Activated T-helper 9 cell treated with anti-CD3 and anti-CD28 coated beads, Interleukin-2, amount 50 U/mL, for 16 hours (primary cell): ENCODE measurements at places on chromosomes 11 and 22.

DNA sequence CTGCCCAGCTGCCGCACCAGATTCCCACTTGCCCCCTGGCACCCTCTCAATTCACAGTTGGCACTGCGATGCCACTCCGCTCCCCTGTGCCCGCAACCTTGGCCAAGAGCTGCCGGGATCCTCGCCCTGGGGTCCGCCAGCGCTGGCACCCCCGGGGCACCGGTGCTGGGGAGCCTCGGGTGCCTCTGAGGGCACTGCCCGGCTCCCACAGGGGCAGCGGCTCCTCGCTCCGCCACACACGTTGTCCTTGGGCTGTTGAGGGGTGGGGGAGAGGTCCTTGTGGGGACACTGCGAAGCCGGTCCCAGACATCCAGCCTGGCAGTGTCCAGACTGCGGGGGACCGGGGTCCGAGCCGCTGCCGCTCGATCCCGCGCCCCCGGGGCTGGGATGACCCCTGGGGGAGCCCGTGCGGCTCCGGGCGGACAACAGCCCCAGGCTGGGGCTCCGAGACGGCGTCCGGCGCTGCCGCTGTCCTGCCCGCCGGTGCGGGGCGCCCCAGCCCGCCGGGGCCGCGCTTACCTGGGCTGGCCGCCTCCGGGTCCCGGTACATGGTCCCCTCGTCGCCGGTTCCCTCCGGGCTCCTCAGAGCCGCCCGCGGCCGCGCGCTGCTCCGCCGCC lies 496 bp downstream of the SYT7 start:
- no peak for DNase-seq

- DNase-seq, result no peak
These were observed 181.1 kb upstream of the SESN3 start for GRCh38 chr11:95412074-95412473.

GRCh38 chr11:66725647-66726046 lies 3.4 kb downstream of the SPTBN2 start:
- no peak for DNase-seq

GRCh38 chr22:38964989-38965388 lies 7.6 kb downstream of the APOBEC3A start:
- DNase-seq, result no peak

GRCh38 chr11:128660947-128661346 lies 32.9 kb upstream of the FLI1 start:
- no peak for DNase-seq

- DNase-seq, result no peak
These were observed 10.4 kb downstream of the SPATA19 start for GRCh38 chr11:133834682-133835592.

DNA sequence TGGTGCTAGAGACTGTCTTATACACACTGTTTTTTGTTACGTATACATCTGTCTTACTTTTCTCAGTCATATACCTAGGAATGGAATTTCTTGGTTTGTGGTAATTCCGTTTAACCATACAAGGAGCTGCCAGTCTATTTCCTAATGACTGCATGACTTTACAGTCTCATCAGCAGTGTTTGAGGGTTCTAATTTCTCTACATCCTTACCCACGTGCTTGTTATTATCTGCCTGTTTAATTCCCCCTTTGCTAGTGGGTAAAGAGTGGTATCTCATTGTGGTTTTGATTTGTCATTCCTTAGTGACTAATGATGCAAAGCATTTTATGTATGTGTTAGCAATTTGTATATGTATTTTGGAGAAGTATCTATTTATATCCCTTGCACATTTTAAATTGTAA lies 1008.0 kb downstream of the FAM181B start:
- DNase-seq, result no peak

GRCh38 chr11:61352038-61352437 lies 9.6 kb downstream of the CYB561A3 start:
- no peak for DNase-seq

GRCh38 chr11:36213393-36213840 lies 75.8 kb downstream of the COMMD9 start:
- DNase-seq, result no peak

GRCh38 chr11:72229336-72229924 lies 4.9 kb downstream of the INPPL1 start:
- no peak for DNase-seq

- DNase-seq, result no peak
These were observed 2.9 kb upstream of the HTATIP2 start for GRCh38 chr11:20360650-20361049.

DNA sequence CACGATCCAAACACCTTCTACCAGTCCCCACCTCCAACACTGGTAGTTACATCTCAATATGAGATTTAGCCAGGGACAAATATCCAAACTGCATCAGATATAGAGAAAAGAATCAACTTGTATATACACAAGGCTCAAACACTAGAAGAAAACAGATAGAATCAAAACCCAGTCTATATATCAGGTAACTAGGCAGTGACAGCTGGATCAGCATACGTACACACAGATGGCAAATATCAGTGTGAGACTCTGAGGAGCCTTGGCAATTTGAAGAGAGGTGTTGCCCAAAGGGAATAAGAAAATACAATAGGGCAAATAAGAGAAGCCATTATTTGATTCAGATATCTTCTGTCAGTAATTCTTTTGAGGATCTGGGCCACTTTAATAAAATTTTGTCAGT lies 951.3 kb upstream of the CHORDC1 start:
- no peak for DNase-seq

- no peak for DNase-seq
These were observed 1.0 kb downstream of the MALAT1 start for GRCh38 chr11:65499713-65500386.

- DNase-seq, result no peak
These were observed 327.4 kb downstream of the MN1 start for GRCh38 chr22:27474112-27474571.

DNA sequence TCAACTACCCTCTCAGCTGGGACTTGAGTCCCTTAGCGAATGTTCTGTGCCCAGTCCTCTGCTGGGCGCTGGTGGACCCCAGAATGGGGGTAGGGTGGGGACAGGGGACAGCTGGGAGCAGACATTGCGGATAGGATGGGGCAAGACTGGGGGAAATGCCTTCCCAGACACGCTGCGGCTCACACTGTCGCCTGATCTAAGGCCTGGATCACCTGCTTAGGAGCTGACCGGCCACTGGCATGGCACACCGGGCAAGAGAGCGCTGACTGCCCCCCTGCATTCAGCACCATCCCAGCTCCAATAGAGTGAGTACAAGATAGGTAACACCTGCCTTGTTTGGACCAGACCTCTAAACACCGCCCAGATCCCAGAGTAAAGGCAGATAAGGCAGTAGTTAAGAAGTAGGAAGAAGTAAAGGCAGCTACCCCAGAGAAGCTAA lies 1.4 kb downstream of the ARVCF start:
- no peak for DNase-seq

- DNase-seq, result no peak
These were observed 326.6 kb downstream of the MN1 start for GRCh38 chr22:27474711-27475547.

GRCh38 chr22:31654408-31654807 lies 7.6 kb downstream of the PISD start:
- DNase-seq, result no peak

DNA sequence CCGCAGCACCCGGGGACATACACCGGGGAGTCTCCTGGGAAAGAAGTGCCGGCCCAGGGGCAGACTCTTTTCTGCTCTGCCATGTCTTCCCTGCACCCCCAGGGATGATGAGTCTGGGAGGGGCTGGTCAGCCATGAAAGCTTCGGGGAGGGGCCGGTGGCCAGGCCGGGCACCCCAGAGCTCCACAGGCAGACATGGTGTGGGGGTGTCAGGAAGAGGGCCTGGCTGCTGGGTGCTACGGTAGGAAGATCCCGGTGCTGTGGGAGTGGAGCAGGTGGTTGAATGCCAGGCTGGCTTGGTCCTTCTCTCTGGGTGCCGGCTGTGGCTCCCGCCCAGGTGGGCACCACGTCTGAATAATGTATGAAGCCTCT lies 17.4 kb downstream of the LSP1 start:
- no peak for DNase-seq

DNA sequence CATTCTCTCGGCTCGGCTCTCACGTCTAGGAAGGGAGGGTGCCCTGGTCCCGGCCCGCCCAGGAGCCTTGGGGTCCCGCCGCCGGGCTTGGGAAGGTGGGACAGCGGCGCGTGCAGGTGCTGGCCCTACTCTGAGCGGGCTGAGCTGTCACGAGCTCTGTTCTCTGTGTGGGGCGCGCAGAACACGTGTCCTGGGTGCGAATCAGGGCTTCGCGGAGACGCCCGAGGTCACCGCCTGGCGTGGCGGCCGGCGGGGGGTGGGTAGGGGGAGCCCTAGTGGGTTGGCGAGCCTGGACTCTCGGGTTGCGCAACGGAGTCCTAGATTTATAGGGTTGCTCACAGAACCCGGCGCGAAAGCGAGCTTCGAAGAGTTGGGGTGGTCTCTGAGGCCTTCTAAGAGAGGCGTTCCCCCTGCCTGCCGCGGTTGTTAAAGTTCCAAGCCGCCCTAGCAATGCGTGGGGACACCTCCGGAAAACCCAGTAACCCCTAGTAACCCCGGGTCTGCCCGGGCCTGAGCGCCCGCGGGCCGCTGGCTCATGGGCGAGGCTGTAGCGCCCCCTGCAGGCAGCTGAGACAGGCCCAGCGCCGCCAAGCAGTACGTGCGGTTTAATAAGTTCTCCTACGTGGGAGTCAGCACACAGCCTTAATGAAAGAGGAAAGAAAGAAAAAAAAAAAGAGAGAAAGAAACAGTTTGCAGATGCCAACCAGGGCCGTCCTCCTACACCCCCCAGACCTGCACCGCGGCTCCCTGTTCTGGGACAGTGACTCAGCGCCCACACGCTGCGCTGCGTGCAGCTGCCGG lies 2.7 kb downstream of the ADM start:
- DNase-seq, result peak; percentile 81

GRCh38 chr11:65416341-65416824 lies 6.2 kb upstream of the NEAT1 start:
- DNase-seq, result peak; percentile 89

DNA sequence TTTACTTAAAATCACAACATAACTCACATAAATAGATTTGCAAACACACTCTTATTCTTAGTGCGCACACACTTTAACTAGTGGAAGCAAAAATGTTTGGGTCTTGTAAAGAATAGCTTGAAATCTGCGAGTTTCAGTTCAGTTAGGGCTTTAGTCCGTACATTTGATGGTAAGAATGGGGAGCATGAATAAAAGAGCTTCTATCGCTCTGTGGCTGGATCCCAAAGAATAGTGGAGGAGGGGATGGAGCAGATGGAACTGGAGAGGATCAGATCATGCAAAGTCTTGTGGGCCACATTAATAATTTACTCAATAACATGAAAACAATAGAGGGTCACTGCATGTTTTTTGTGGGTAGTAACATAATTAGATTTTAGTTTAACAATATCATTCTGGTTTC lies 44.3 kb downstream of the DNHD1 start:
- no peak for DNase-seq

GRCh38 chr11:124199702-124200101 lies 16.6 kb downstream of the OR10D3 start:
- no peak for DNase-seq

DNA sequence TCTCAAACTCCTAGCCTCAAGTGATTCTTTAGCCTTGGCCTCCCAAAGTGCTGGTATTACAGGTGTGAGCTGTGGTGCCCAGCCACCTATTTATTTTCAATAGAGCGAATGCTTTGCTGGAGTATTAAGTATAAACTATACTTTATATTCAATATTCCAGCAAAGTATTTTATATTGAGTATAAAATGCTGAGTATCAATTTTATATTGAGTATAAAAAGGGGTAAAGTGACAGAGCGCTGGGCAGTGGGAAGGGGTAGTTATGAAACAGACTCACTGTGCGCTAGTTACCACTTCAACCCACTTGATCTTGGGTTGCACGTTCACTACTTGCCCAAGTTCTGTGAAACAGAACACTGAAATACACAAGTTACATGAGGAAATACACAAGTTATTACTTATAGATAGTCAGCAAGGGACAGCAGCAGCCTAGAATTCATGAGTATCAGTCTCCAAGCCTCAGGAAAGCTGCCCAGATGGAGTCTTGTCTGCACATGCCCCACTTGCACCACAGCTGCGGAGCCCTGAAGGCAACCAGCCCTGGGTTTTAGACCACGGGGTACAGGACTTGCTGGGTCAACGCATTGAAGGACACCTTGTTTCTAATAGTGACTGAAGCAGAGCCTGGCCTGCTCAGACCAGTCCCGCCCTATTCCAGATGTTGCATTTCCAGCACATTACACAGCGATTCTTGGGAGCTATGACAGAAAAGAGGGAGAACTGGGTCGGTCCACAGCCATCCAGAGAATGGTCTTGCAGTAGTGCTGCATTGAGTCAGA lies 51.6 kb upstream of the SYT13 start:
- no peak for DNase-seq

GRCh38 chr11:34332524-34332923 lies 25.3 kb downstream of the ABTB2 start:
- DNase-seq, result no peak

GRCh38 chr22:33303099-33303498 lies 244.9 kb upstream of the SYN3 start:
- DNase-seq, result no peak

GRCh38 chr11:126194121-126194543 lies 17.3 kb downstream of the RPUSD4 start:
- DNase-seq, result no peak

DNA sequence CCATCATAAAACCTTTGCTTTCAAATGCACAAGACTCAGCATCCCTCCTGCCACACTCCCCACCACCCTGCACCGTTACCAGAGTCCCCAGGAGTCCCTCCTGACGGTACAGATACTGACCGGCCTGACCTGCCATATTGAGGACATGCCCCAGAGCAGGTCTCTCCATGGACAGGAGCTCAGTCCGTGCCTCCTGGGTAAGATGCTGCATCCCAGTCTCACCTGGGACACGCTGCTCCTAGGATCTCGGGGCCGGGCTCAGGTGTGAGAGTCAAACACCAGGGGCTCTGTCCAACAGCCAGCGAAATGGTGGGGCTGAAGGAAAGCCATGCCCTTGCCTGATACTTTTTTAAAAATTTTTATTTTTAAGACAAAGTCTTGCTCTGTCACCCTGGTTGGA lies 328.3 kb downstream of the SHANK2 start:
- no peak for DNase-seq

- DNase-seq, result no peak
These were observed 42.2 kb downstream of the PDE2A start for GRCh38 chr11:72631806-72632731.

DNA sequence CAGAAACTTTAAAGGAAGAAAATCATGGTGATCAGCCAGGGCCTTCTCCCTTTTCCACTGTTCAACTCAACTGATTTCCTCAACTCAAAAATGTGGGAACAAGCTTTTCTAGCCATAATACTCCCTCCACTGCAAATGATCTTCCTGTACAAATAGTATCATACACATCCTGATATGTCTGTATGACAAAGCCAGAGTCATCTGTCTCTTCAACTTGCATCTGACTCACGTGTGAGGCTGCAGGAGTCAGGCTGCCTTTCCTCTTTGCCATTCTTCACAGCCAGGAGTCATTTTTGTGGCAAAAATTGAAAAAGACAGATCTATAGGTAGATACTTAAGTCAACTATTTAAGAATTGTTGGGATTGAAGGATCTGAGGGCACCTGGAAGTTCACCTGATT lies 13.3 kb downstream of the PATZ1 start:
- DNase-seq, result no peak
